ENCODE measurements at places on chromosomes 12 and 14. TPM values are rescaled to one million over a fixed set of nuclear protein-coding genes. Genes with fewer than 3 reads are reported as not detected.
A peak's percentile ranks its signal among the peaks of the same experiment; 100 is the strongest.

DNA sequence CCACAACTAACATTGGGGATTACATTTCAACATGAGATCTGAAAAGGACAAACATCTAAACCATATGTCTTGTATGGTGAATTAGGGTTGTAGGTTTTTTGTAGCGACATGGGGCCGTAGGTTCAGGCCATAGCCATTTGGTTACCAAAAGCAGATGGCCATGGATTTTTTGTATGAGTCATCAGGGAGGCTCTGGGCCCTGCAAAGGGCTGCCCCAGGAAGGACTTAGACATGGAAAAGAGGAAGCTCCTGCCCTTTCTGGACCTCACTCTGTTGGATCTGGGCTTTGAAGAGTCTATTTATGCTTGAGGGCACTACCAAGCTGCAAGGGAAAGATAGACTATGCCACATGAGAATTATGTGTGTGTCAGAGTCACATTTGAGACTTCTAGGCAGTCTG, 89.3 kb upstream of the DHRS4 start:
- no peaks in the 10 kb centered on the region for H3K36me3 ChIP-seq
- H3K27ac ChIP-seq: no peak overlapping the region
- DNase-seq: no peak
- no peaks in the 10 kb centered on the region for H3K4me1 ChIP-seq

The ZDHHC22 gene
- total RNA-seq: not detected

DNA sequence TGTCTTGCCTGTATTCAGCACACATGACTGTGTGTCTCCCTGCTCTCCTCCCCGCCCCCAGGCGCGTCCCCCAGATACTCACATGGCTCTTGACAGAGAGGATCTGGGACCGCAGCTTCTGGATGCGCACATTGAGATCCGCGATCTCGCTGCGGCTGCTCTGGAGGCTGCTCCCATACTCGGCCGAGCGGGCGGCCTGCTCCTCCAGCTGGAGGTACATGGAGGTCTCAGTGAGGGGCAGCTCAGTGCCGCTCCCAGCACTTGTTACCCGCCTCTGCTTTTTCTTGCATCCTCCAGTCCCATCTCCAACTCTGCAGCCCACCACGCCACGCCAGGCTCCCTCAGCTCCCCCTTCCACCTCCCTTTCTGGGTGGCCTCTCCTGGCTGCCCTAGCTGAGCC, 18.9 kb downstream of the KRT80 start:
- no peak for DNase-seq
- H3K27ac ChIP-seq: no peak overlapping the region
- no peak overlapping the region for H3K4me3 ChIP-seq
- H3K36me3 ChIP-seq: no peaks in the 10 kb centered on the region
- H3K4me1 ChIP-seq: no peaks in the 10 kb centered on the region
- no peaks in the 10 kb centered on the region for H3K27me3 ChIP-seq

DNA sequence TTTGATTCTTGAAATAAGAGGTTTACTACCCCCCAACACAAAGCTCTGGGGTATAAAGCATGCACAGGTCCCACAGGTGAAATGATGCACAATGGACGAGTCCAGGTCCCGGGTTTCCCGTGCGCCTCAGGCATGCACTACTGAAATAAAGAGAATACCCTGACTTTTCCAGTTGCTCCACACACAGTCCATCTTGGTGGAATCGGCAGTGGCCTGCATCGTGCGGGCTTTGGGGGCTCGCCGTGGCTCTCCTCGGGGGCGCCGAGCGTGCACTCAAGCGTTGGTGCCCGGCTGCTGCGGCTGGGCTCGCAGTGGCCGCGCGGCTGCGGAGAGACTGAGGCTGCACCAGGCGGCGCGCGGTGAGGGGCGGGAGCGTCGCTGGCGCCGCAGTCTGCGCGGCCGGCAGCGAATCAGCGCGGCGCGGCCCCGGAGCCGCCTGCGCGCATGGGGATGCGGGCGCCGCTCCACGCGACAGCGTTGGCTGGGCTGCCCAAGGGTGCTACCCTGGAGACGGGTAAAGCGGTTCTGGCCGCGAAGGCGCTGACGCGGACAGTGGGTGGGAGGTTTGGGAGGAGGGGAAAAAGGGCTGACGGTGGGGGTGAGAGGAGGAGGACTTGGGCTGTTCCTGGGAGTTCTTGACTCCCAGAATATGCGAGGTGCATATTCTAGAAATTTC, 53.8 kb upstream of the CCDC175 start:
- no peak for DNase-seq
- peak overlapping the region; percentile 65 for H3K4me3 ChIP-seq
- no peaks in the 10 kb centered on the region for H3K4me1 ChIP-seq
- H3K27me3 ChIP-seq: no peaks in the 10 kb centered on the region

DNA sequence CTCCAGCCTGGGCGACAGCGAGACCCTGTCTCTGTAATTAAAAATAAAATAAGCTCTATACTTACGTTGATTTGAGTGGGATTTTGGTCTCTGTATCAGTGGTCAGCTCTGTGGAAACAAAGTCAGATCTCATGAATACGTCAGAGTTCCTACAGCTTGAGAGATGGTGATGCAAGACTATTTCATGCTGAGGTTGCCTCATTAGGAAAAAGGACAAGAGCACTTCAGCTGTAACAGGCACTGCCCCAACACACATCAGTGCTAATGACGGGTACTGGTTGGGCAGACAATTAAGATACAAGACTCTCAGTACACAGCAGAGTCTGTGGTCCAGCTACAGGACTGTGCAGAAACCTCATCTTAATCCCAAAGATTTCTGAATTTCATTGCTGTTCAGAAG, 246.4 kb upstream of the AMIGO2 start:
- H3K4me1 ChIP-seq: no peaks in the 10 kb centered on the region
- no peak overlapping the region for H3K27ac ChIP-seq

The TAS2R14 gene
- total RNA-seq: 7.9 TPM

DNA sequence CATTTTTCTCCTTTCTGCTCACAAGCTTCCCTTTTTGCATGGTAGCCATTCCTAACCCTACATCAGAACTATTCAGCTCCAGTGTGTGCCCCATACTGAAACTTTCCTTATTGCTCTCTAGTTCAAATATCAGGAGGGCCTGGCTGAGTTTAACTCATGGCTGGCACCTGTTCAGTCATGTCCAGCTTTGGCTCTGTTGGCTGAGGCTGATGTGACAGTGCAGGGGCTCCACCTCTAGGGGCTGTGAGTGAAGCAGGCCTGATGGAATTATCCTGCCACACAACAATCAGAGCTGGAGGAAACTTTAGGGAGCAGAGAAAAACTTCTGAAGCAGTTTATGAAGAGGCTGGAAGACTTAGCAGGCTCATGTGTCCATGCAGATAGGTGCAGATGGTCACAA, 8.5 kb downstream of the COQ6 start:
- no peak for DNase-seq
- H3K27ac ChIP-seq: no peak overlapping the region
- H3K4me3 ChIP-seq: no peak overlapping the region
- H3K27me3 ChIP-seq: no peaks in the 10 kb centered on the region

GRCh38 chr12:20000229-20000849, 368.0 kb upstream of the PDE3A start:
- H3K36me3 ChIP-seq: no peaks in the 10 kb centered on the region
- DNase-seq: no peak
- H3K27ac ChIP-seq: no peak overlapping the region
- H3K4me3 ChIP-seq: no peak overlapping the region
- H3K27me3 ChIP-seq: no peaks in the 10 kb centered on the region
- no peaks in the 10 kb centered on the region for H3K4me1 ChIP-seq

- H3K27me3 ChIP-seq: no peaks in the 10 kb centered on the region
- no peak for DNase-seq
- no peaks in the 10 kb centered on the region for H3K36me3 ChIP-seq
- no peaks in the 10 kb centered on the region for H3K4me1 ChIP-seq
- H3K4me3 ChIP-seq: no peak overlapping the region
- no peak overlapping the region for H3K27ac ChIP-seq
Measured at GRCh38 chr12:132471011-132471857, 18.7 kb upstream of the FBRSL1 start.

DNA sequence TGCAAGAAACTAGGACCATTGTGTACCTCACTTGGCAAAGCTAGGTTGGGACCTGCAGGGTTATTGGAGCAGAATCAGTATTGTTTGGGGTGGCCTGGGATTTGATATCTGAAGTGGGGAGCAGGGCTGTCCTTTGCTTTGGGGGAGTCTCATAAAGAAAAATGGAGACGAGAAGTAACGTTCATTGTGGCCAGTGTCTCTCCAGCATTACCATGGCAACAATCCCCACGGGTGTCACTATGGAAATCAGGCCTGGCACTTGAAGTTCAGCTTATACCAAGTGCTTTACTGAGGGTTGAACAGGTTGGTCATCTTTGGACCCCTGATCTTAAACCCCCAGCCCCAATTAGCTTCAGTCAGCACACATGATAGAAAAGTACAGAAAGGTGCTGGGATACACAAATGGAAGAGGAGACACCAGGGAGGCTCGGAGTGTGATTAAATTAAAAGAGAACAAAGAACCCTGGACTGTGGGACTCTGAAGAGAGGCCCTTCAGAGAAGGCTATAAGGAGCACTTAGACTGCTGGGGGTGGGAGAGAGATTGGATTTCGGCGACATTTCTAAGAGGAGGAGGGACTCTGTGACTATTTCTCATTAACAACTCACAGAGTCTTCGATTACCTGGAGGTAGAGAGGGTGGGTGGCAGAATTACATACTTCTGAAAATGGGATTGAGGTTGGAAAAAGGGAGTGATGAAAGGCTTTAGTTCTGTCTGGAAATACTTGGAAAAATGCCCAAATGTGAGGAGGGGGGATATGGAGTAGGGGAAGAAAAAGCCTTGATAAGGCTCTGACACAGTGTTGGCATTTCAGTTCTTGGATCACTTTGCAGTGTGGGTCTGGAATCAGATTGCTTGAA, 3.7 kb downstream of the KIF5A start:
- DNase-seq: no peak
- H3K27me3 ChIP-seq: no peaks in the 10 kb centered on the region
- no peak overlapping the region for H3K27ac ChIP-seq
- H3K36me3 ChIP-seq: no peaks in the 10 kb centered on the region
- no peak overlapping the region for H3K4me3 ChIP-seq

The PRH2 gene
- total RNA-seq: not detected

GRCh38 chr14:20551606-20552005, 9.2 kb downstream of the RNASE9 start:
- H3K4me3 ChIP-seq: no peak overlapping the region
- no peaks in the 10 kb centered on the region for H3K4me1 ChIP-seq
- no peaks in the 10 kb centered on the region for H3K36me3 ChIP-seq
- H3K27me3 ChIP-seq: peaks cover 5% of the 10 kb centered on the region
- H3K27ac ChIP-seq: no peak overlapping the region

- no peaks in the 10 kb centered on the region for H3K4me1 ChIP-seq
- no peak for DNase-seq
- no peak overlapping the region for H3K27ac ChIP-seq
- H3K27me3 ChIP-seq: no peaks in the 10 kb centered on the region
- peaks cover 3% of the 10 kb centered on the region for H3K36me3 ChIP-seq
- H3K4me3 ChIP-seq: no peak overlapping the region
Measured at GRCh38 chr12:885701-886100, 63.8 kb downstream of the RAD52 start.

DNA sequence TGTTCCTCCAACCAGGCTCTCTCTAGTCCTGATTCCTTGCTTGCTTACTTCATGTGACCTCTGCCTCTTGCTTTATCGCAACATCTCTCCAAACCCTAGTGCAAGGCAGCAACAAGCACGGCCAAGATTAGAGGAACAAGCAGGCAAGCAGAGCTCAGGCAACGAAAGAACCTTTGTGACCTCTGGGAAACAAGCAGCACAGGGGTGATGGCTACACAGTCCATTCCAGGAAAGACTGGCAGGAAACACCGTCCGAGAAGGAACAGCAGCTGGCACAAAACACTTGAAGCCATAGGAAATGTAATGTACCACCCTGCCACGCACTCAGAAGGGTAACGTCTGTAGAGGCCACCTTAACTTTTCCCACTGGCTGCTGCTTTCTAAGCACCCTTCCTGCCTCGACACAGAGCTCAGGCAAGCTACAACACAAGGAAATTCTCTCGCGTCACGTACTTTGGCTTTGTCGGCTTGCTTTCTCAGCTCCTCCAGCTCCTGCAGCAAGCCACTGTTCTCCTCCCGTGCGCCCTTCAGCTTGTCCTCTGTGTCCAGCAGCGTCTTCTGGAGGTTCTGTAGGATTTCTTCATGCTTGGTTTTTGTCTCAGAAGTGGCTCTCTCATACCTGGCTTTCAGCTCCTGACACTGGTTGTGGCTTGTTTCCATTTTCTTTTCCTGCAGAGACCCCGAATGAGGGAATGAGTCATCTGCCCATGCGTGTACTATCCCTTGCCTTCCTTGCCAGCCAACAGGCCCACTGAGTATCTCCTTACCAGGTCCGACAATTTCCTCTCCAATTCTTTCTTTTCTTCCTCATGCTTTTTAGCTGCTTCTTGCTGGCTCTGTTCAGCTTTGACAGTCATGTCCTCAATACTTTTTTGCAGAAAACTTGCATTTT, 61.4 kb upstream of the VPS33A start:
- H3K27me3 ChIP-seq: no peaks in the 10 kb centered on the region
- peaks cover 12% of the 10 kb centered on the region for H3K36me3 ChIP-seq
- no peaks in the 10 kb centered on the region for H3K4me1 ChIP-seq
- DNase-seq: no peak
- no peak overlapping the region for H3K4me3 ChIP-seq
- no peak overlapping the region for H3K27ac ChIP-seq

The CD163L1 gene
- 14.9 TPM for total RNA-seq

- no peak overlapping the region for H3K4me3 ChIP-seq
- H3K36me3 ChIP-seq: no peaks in the 10 kb centered on the region
Measured at GRCh38 chr14:63224196-63224595, 20.0 kb downstream of the RHOJ start.

GRCh38 chr12:18718462-18718861, 19.4 kb downstream of the PLCZ1 start:
- DNase-seq: no peak
- no peaks in the 10 kb centered on the region for H3K36me3 ChIP-seq
- no peak overlapping the region for H3K27ac ChIP-seq
- no peak overlapping the region for H3K4me3 ChIP-seq
- H3K4me1 ChIP-seq: no peaks in the 10 kb centered on the region
